Activated naive CD4-positive, alpha-beta T cell (primary cell): ENCODE measurements at places on chromosomes 1 and 21.

DNA sequence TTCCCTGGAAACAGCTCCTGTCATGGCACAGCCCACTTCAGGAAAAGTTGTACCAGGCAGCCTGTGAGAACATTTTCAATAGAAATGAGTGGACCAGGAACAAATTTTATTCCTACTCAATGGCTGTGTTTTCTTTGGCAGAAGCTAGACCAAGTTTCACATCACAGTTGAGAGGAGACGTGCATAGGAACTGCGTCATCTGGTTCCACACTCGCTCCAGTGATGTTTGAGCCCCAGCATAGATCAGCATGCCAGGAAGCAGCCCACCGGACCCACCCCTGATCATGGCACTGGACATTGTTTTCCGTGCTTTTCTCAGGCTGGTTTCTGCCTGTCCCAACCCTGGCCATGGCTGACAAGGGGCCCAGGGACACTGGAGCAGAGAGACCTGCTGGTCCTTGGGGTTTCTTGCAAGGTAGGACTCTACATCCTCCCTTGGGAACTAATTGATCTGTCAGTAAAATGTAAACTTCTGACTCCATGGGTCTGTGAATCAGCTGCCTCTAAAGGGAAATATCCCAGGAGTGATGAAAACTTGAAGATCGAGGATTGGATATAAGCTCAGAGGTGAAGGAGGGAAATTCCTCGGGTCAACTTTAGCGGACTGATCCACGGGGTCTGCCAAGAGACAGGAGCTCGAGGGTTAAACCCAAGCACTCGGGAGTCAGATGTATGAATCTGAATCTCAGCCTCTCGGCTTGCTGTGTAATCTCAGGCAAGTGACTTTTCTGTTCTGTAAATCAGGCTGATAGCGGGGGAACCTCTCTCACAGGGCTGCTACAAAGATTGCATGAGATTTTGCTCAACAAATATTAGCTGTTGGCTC is 35.7 kb downstream of the NEK2 start:
- DNase-seq, result no peak

GRCh38 chr21:27725916-27726315 is 759.0 kb upstream of the ADAMTS5 start:
- no peak for DNase-seq

DNA sequence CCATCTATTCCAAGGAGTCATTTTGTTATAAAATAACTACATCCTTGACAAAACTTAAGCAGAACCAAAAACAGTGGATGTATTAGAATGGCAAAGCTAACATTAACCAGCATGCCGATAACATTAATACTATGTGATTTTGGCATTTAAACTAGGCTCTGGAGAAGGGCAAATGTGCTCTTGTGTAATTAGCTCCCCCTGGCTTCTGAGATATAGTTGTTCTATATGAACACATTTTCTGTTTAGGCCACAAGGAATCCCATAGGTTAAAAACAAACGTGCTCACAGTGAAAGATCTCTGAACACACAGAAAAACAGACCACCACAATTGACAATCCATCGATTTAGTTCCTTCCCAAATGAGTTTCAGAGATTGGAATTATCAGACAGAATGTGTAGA is 57.4 kb upstream of the TARS2 start:
- no peak for DNase-seq

DNA sequence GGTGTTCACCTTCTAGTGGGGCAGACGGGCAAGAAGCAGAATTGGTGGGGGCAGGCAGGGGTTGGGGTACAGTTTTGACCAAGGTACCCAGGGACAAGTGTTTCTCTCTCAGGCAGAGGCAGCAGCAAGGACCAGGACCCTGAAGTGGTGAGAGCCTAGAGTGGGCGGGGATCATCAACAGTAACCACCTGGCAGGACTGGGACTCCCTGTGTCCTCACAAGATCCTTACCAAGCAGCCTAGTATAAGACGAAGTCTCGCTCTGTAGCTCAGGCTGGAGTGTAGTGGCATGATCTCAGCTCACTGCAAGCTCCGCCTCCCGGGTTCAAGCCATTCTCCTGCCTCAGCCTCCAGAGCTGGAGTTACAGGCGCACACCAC is 3.2 kb upstream of the NADK start:
- no peak for DNase-seq

DNA sequence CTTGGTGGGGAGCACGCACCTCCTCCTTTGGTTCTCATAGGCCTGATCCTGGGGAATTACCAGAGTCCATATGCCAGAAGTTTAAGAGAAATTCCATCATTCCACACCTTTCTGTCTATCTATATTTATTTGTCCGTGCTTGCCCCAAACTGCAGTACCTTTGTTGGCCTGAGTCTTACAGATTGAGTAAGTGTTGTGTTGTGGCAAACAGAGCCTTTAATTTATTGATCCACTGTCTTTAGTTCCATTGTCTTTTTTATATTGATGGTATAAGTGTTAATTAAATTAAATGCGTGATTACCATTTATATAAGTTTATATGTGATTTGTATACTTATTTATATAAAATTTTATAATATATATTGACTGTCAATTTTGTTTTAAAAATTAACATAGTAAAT is 4.9 kb downstream of the SH3BGR start:
- DNase-seq, result no peak

- DNase-seq, result no peak
Measured at GRCh38 chr1:9249534-9250410, 15.2 kb downstream of the H6PD start.

GRCh38 chr1:2271841-2272655 is 43.9 kb downstream of the SKI start:
- DNase-seq, result no peak

DNA sequence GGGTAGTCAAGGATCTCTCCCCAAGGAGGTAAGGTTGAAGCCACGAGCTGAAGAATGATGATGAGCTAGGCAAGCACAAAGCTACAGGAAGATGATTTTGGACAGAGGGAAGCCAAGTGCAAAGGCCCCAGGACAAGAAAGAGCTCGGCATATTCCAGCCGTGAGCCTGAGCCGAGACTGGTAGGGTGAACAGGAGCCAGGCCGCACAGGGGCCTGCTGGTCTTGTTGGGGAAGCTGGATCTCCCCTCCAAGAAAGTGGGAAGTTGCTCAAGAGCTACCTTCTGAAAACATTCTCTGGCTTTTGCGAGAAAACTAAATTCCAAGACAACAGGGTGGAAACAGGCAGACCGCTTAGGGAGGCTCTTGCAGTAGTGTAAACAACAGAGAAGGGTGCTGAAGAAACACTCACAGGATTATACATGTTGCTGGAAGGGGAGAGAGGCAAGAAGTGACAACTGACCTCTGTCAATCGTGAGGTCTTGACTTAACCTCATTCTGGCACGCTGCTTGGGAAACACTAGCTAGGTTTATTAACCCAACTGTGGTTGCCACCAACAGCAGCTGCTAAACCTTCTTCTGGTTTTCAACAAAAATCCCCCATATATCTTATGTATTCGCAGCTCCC is 625.2 kb downstream of the SMYD3 start:
- DNase-seq, result no peak

DNA sequence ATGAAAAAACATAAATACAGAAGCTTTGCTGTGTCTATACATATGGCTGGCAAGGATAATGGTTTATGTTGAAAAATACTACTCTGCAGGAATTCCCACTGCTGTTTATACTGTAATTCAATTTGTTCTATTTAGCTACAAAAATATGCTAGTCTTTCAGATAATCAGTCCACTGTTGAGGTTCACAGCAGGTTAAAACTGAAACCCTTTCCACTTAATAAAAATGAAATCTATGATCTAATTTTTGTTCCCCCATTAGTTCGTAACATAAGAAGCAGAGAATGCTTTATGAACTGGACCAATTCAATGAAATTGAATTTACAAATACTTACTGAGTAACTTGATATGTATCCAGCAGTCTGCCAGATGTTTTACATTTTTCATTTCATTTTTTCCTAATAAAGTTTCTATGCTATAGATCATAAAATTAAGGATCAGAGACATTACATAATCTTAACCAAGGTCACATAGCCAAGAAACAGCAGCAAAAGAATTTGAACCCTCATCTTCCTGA is 360.1 kb upstream of the BEND5 start:
- DNase-seq, result no peak

DNA sequence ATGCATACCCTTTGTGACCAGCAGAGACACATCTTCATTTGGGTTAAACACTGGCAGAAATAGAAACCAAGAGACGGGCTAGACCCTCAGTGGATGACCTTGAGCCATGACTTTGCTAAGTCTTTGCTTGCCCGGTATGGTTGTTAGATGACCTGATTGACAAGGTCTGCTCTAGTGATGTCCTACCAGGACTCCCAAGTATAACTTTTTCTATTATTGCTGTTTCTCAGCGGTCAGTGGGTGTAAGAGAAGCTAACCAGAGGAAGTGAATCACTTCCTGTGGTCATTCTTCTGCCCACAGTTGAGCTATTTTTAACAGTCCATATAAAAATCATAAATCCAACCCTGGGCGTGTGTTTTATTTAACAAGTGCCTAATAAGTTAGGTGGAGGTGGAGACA is 126.2 kb upstream of the ETS2 start:
- DNase-seq, result no peak

GRCh38 chr1:32239337-32239736 is 7.7 kb upstream of the FAM167B start:
- DNase-seq, result no peak

- DNase-seq, result no peak
Measured at GRCh38 chr1:232707142-232707541, 77.2 kb upstream of the SIPA1L2 start.

GRCh38 chr1:182163821-182164223 is 102.3 kb upstream of the ZNF648 start:
- no peak for DNase-seq

DNA sequence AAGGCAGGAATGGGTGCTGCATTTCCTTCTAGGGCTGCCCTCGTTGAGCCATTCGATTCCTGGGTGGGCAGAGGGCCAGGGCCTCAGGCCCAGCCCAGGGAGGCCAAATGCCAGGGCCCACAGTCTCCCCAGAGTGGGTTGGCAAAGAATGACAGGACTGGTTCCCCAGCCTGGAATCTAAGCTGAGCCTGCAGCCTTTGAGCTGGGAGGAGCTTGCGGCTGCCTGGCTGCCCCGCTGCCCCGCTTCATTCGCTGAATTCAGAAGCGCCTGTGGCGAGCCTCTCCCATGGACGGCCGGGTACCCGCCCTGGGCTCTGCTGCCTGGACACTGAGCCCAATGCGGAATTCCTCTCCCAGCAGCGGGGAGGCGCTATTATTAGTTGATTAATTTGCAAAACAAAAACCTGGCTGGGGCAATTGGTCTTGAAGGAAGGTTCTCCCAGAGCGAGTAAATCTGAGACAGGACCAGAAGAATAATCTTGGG is 32.3 kb upstream of the TARDBP start:
- no peak for DNase-seq

DNA sequence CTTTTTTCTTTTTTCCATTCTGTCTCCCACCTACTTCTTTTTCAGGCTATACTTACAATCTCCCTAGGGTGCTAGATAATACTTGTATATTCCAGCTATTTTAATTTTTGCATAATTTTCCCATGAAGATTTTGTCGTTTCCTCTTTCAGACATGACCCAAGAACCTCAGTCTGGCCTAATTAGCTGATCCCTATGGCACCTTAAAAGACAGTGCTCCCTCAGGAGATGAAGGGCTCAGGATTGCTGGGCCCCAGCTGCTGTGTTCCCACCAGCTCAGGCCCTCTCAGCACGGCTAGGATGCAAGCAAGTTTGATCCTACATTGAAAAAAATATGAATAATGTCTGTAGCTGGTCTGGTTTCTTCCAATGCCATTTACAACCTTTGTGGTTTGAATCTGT is 55.0 kb upstream of the RGS5 start:
- DNase-seq, result no peak

DNA sequence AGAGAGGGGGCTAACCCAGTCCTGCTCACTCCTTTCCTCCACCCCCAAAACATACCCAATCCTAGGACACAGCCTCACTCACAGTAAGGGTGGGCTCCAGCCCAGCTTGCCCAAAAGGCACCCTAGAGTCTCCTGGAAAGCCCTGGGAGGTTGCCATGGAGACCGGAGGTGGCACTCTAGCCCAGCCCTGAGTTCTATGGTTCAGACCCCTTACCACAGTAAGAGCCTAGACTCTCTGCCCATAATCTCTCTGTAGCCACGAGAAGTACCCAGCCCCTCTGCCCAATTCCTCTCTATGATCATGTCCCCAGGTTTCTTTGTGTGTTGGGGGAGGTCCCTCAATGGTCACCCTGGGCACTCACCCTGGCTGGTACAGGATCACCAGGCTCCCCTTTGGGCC is 14.4 kb downstream of the COL16A1 start:
- no peak for DNase-seq

DNA sequence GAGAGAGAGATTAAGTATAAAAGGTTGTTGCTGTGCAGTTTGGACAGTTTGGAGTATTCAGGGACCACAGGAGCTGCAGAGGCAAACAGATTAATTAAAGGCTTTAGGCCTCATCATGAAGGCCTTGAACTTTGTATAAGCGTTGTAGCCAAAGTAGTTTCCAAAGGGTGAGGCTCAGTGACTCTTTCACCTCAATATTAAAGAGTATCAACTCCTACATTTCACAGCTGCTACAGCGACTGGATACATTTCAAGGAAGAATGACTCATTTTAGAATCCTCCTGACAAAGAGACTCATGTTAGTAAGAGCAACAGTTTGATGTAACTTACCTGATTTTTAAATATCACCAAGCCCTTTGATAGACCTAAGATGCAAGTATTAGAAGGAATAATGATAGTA is 355.5 kb downstream of the HLX start:
- DNase-seq, result no peak

DNA sequence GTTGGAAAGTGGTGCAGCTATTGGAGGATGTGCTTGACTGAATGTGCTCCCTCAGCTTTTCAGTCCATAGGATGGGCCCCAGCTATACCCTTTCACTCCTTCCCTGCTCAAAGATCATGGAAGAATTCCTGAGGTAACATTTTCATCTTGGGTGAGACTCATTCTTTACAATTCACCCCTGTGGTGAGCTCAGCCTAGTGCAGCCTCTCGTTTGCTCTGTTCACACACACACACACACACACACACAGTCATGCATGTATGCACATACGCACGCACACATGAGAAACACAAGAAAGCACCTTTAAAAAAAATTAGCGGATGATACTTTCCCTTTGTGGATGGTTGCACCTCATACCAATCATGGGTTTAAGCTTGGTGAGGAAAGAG is 25.8 kb downstream of the CCN1 start:
- no peak for DNase-seq

DNA sequence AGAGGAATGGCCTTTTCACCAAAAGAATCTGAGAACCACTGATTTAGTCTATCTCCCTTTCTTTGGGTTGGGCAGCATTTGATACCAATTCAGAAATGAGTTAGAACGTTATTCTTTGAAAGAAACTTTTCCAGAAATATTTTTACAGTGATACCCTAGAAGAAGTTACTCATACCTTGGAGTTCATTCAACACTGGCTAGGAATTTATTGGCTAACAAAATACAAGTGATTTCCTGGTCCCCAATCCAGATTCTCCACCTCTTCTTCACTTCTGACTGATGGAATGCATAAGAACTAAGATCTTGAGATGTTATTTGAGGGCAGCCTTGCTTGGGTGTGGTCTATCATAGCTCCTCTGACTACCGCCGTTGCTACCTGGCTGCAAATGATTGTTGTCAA is 9.4 kb downstream of the C1orf162 start:
- DNase-seq, result no peak

GRCh38 chr1:145689922-145690321 is 17.2 kb downstream of the PDZK1 start:
- no peak for DNase-seq
